ENCODE measurements at places on chromosomes 11 and 22. TPM values are rescaled to one million over a fixed set of nuclear protein-coding genes. Genes with fewer than 3 reads are reported as not detected.

The CAPN5 gene
- total RNA-seq = 102 TPM

GRCh38 chr22:16922706-16923105 is 85.3 kb downstream of the GAB4 start:
- no peak for DNase-seq

The SLC22A25 gene
- not detected for total RNA-seq

- DNase-seq = no peak
Observed at GRCh38 chr11:61111786-61112517, 9.7 kb downstream of the CD5 start.

DNA sequence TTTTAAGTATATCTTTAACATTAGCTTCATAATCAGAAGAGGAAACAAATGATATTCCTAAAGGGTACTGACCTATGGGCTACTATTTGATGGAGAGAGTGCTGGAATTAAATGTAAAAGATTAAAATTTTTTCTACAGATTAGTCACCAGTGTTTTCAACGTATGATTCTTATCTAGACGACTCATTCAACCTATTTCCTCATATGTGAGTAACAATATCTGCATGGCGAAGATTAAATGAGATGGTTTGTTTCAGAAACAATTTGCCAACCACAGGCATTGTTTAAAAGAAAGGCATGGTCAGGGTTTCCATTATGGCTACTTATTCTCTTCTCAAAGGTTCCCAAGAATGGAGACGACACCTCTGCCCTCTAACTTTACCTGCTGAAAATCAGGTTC is 20.4 kb downstream of the OR56B4 start:
- no peak for DNase-seq
